Ovary (tissue), 10 donors: ENCODE measurements at places on chromosomes 13 and 19.

DNA sequence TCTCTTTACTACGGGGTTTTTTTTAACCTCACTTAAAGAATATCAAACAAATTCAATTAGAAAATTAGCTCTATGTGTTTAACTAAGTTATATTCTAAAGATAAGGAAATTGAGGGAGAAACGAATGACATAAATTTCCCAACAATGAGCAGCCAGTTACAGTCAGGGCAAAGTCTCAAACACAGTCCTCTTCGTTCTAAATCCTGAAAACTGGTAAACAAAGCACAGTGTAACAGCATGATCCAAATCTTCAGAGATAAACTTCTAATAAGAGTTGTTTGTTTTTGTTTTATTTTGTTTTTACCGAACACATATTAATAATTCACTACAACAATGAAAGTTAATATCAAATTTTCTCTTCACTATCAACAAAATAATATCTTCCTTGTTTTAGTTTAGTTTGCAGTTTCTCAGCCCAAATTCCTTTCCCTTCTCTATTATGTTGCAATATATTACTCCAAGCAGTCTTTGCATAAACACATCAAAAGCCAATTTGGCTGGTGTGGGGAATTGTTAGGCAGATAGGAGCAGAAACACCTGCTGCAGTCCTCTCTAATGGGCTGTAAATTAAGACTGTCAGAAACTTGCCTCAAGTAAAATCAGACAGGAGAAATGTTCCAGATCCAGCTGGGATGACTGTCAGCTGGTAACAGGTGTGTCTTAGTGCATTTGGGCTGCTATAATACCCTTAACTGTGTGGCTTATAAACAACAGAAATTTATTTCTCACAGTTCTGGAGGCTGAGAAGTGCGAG, 106.5 kb upstream of the SGCG start:
- no peak for DNase-seq

- no peak for DNase-seq
Measured at GRCh38 chr19:17206736-17207581, 8.2 kb upstream of the USE1 start.

- DNase-seq, result no peak
Measured at GRCh38 chr13:71797517-71797916, 69.5 kb downstream of the DACH1 start.

DNA sequence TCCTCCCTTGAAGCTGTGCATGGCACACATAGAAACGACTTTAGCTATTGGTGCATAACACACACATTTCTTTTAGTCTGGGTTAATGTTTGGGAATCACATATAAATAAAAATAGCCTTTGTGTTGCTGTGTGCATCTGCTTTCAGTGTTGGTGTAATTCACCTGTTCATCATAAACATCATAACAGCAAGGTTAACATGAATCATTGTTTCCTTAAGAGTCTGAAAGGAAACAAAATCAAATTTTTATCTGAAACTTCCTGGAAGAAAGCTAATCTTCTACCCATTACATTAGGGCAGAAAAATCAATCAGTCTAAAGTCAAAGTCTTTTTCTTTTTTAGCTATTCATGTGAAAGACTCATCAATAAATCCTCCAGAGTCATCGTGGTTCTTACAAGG, 35.0 kb upstream of the TNFSF11 start:
- DNase-seq, result no peak

- DNase-seq, result no peak
Measured at GRCh38 chr19:41690801-41691065, 2.7 kb upstream of the CEACAM7 start.

- DNase-seq, result peak; percentile 63
Measured at GRCh38 chr13:77544355-77544754, 8.8 kb downstream of the SCEL start.

DNA sequence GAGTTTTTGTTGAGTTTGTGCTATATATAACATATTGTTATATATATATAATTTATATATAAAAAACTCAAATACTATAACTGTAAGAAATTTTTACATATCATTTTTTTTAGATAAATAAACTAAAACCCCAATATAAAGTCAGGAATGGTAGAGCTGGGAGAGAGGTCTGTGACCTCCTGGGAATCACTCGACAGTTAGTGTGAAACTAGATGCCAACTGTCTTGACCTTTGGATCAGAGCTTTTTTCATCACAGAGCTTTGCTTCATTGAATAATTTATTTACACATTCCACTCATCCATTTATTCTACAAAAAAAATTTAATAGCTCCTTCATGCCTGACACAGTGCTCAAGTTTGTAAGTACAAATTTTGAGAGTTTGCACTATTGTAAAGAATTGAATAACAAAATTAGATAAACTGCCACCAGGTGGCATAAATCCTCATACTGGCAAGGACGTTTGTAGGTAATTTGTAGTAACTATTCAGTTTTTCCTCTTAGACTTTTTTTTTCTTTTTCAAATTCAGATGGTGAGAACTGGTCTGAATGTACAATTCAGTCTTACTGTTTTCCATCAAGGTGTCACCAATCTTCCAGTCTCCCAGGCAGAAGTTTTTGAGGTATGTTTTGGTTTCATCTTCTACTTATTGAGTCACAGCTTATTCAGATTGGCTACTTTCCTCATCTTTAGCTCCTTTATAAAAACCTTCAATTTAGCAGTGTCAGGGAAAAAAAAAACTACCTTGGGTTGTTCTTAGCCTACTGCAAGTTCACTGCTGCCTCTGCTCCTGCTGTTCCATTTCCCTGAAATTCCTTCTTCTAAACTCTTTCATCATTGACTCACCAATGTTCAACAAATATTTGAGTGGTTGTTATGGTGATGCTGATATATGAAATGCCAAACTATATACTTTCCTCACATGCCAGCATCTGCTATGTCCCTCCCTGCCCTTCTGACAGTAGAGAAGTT, 28.7 kb downstream of the LACC1 start:
- DNase-seq, result no peak

DNA sequence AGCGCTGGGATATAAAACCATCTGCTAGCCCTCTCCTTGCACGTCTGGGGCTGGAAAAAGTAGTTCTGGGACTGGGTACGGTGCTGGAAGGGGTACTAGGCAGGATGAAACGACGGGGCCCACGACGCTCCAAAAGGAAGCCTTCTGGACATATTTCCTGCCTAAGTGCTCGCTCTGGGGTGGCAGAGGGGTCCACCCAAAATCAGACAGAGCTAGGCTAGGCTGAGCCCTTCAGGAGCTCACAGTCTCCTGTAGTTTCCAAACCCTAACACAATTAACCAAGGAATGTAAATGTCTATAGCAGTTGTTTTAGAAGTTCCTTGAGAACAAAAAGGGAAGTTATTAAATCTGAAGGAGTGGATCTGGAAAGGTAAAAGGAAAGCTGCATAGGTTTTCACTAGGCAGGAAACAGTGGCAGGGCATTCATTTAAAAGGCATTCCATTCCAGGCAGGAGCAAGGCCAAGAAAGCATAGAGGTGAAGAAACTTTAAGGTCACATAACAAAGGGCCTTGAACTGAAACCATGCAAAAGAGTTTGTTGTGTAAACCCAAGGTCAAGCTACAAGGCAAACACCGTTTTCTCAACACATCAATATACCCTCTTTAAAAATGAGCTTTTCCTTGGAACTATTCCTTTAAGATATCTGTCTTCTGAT, 634 bp upstream of the DIAPH3 start:
- DNase-seq, result no peak

- no peak for DNase-seq
Measured at GRCh38 chr13:113815151-113816058, 48.5 kb downstream of the GAS6 start.

GRCh38 chr13:40911341-40911740, 107.8 kb downstream of the ELF1 start:
- no peak for DNase-seq

GRCh38 chr19:46147791-46148288, at the start of gene IGFL2:
IGFL2 (plus strand) TSS chr19:46148238; CDS start chr19:46148279, 41 bp downstream.
- no peak for DNase-seq

- no peak for DNase-seq
Measured at GRCh38 chr19:3268326-3268725, 43.9 kb downstream of the CELF5 start.

- no peak for DNase-seq
Measured at GRCh38 chr13:77583581-77583980, 48.1 kb downstream of the SCEL start.

DNA sequence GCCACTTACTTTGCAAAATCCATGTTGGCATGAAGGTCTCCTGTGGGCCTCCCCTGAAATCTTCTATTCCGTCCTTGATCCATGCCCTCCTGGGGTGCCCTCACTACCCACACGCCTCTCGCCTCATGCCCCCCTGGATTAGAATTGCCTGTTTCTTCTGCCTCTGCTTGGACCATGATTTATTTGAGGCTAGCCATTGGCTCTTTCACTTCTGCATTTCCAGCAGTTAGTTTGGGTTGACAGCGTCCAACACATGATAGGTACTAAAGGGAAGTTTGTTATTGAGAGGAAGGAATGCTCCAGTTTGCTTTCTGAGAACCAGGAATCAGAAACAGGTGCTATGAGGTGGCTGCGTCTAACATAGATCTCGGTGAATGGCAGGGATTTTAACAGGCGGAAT, 30.5 kb upstream of the TPTE2 start:
- DNase-seq, result no peak

GRCh38 chr19:27794494-27795042, 1418.4 kb downstream of the UQCRFS1 start:
- no peak for DNase-seq

DNA sequence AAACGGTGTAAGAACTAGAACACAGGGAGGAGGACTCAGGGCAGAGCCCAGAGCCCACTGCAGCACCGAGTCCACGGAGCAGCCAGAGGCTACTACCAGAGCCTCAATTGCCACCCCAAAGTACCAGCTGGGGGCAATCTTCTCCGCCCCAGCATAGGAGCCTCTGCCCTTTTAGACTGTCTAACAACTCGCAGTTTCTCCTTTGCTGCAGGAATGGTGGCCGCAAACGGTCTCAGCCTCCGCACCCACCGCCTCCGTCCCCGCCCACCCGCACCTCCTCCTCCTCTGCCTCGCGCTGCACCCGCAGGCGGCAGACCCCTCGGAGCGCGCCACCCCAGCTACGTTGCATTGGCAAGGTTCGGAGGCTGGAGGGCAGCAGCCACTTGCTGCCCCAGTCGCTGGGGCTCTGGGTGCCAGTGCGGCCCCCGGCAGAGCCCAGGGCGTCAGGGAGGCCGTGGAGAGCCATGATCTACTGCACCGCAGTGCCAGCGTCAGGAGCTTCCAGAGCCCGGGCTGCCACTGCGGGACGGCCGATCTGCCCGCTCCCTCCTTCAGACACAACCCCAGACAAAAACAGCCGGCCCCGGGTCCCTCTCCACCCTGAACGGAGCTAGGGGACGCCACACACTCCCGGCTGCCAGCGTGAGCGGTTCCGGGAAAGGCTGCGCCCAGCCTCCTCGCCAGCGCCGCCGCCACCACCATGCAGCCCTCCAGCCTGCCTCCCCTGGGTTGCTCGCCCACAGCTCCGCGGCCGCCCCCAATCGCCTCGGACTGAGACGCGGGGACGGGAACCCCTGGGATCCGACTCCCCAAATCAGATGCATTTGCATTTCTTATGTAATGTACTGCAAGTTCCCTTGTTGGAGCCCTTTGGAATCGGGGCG, 1.8 kb downstream of the FGF14 start:
- DNase-seq, result no peak

DNA sequence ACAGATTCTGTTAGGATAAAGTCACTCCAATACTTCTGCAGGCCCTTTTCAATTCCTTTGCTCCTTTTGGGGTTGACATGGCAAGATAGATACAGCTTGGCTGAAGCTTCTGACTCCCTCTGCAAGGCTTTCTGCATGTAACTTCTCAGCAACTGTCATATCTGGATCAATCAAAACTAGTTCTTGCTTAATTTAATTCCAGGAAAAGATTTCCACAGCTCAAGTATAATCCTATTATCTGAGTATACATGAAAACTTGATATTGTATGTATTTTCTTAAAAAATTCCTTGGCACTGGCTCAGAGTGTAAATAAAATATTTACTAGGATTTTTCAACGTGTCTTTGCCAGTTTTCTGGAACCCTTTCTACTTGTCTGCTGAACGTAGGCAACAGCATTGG, 109.6 kb downstream of the STARD13 start:
- no peak for DNase-seq

DNA sequence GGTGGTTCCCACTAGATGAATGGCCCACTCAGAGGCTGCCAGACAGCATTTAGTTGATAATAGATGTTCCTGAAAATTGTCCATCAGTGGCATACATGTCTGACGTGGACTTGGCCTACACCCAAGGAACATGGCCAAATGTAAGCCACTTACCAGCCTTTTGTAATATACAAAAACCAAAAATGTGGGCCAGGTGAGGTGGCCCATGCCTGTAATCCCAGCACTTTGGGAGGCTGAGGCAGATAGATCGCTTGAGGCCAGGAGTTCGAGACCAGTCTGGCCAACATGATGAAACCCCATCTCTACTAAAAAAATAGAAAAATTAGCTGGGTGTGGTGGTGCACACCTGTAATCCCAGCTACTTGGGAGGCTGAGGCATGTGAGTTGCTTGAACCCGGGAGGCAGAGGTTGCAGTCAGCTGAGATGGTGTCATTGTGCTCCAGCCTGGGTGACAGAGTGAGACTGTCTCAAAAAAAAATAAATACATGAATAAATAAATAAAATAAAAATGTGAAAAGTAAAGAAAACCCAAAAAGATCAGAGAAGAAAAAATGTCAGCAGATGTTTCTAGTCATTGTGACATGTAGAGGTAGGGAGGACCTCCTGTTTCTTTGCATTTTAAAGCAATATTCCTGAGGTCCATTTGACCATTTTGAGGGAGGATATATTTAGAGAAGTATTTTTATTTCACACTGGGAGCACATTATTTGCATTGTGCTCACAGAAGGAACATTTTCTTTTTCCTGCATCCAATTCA, 7.1 kb upstream of the WTIP start:
- no peak for DNase-seq

- no peak for DNase-seq
Measured at GRCh38 chr19:44570984-44571684, 41.7 kb upstream of the CEACAM20 start.

- no peak for DNase-seq
Measured at GRCh38 chr19:5026706-5027273, 57.9 kb downstream of the KDM4B start.

GRCh38 chr19:55075371-55075998, at the start of gene EPS8L1:
EPS8L1 (plus strand) TSS chr19:55075869; CDS start chr19:55076445, 576 bp downstream.
- peak; percentile 25 for DNase-seq

DNA sequence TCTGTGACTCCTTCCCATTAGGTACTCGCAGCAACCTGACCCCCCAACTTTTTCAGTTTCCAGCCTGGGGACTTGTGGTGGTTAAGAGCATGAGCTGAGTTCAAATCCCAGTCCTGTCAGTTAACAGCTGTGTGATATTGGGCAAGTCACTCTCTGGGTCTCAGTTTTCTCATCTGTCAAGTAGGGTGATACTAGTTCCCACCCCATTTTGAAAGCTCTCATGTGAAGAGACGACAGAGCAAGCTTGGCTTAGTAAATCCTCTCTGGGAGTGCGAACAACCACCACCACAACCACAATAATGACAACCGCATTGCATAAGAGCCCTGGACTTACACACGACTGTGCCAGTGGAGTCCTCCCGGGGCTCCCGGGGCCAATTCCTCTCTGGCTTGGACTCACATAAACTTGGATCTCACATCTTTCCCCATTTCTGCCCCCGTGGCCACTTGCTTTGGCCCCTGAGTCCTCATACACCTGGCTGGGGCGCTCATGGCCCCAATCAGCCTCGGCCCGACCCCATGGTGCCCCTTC, 454 bp downstream of the BLVRB start:
- DNase-seq, result no peak

GRCh38 chr19:23527797-23528196, 132.5 kb upstream of the ZNF91 start:
- no peak for DNase-seq
